ENCODE measurements at places on chromosomes 2 and 18.

DNA sequence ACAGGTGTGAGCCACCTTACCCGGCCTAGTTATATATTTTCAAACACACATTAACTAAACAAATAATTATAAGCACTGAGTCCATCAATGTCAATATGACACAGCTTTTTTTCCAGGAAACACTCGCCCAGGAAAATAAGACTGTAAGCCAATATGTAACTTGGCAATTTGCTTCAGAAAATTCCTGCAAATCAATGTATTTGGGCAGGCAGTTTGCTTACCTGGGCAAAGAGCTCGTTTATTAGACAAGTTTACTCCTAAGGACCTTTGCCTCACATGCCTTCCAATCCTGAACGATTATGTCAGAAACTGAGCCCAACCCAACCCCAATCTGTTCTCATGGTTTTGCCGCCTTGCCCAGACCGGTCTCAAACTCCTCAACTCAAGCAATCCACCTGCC, 34.7 kb upstream of the NDUFV2 start:
- no peak for DNase-seq

DNA sequence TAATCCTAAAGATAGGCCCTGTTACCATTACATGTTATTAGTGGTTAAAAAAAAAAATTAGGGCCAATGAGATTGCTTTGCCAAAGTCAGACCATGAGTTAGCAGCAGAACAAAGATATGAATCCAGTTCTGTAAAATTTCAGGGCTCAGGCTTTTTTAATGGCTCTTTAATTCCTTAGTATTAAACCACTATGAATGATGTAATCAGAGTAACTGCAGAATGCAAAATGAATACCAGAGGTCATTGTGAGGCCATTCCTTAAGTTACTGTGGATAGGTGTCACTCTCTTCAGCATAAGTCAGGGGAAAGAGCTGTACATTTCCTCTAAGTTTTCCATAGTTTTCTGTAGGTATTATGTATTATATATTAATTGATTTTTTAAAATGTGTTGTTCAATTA, 42.2 kb upstream of the TBR1 start:
- DNase-seq, result no peak

DNA sequence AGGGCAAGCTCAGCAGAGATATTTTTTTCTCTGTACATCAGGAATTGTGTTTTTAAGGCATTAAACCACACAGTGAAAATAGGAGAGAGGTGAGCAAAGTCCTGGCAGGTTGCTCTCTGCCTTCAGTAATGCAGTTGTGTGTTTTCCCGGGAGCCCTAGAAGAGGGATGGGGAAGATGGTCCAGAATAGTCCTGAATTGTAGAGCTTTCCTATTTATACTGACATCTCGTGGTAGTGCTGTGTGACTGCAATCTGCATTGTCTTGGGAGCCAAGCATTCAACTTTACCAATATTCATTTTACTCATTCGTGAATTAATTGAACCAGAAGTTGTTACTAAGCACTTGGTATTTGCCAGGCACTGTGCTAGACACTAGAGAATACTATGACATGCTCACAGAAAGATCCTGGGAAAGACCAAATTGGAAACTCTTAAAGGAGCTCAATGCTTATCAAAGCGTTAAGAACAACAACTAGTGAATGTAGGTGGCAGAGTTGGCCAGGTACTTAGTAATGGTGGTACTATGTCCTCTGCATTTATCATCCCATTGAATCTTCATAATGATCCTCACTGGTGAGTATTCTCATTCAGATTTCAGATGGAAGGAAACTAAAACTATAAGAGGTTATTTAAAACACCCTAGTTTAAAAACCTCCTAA, 214.6 kb downstream of the TRIB2 start:
- DNase-seq, result no peak

DNA sequence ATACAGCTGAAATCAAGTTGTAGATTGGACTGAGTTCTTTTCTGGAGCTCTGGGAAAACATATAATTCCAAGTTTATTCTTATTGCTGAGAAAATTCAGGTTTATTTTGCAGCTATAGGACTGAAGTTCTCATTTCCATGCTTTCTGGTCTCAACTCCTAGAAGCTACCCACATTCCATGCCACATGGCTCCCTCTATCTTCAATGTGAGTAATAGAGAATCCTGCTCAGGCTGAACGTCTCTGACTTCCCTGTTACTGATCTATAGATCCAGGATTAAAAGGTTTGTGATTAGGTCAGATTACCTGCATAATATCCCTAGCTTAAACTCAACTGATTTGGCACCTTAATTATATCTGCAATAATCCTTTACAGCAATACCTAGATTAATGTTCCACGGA, 453.8 kb upstream of the MC4R start:
- no peak for DNase-seq

DNA sequence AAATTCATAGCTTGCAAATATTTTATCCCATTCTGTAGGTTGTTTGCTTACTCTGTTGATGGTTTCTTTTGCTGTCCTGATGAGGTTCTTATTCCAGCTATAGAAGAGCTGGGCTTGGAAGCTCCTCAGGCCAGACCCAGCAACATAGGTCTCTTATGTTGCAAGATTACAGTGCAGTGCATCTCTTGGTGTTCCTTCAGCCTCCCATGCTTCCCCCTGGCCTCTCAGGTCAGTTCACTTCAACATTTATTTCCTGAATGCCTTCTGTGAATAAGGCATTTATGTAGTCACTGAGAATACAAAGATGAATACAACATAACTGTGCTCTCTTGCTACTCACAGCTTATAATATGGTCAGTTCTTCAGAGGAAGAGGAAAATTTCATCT, 179.0 kb upstream of the SLC39A10 start:
- DNase-seq, result no peak

DNA sequence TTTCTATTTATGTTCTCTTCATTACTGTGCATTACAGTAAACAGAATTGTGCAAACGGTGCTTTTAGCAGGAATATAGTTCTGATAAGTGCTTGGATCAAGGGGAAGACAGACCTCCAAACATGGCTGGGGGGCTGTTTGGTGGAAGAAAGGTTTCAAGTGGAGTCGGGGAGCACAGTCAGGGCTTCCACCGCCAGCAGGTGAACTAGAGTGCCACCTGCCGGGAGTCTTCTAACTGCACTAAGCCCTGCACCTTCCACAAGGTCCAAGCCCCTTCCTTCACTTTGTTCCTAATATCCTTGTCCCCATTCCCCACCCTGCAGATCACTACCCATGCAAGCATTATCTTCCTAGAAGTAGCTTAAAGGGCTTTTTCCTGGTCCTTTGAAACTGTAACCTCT, 11.1 kb downstream of the ONECUT2 start:
- peak; percentile 35 for DNase-seq

- no peak for DNase-seq
Measured at GRCh38 chr2:40043191-40043590, 264.1 kb upstream of the THUMPD2 start.

DNA sequence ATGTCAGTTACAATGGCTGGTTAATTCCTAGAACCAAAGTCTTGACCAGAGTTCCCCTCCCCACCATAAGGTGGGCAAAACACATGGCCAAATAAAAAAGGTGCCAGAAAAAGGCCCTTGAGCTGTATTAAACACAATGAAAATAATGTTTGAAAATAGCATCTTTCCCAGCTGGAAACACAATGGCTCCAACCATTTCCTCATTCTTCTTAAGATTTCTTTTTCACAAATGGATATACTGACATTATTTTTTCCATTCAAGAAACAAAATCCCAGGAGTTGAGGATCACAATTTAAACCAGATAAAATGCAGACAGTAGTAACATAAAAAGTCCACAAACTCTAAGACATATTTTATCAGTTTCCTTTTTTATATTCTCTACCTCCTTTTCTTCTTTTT, 143.8 kb downstream of the EXOC6B start:
- DNase-seq, result no peak

DNA sequence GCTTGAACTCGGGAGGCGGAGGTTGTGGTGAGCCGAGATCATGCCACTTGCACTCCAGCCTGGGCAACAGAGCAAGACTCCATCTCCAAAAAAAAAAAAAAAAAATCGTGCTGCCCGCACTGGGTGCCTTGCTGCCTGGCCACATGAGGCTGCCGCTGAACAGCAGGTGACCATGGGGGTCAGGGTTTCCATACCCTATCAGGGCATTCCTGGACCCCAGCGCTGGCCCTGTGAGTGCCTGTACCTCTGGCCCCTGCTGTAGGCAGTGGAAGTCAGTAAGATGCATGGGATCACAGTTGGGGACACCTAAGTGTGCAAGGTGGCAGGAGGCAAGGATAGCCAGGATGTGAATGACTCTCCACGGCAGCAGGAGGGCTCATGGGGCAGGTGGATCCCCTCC, 18.9 kb downstream of the SAG start:
- DNase-seq, result no peak
